ENCODE measurements at places on chromosomes 7 and 10.

GRCh38 chr7:128855559-128855958 is 7.1 kb upstream of the ATP6V1F start:
- no peak for DNase-seq

DNA sequence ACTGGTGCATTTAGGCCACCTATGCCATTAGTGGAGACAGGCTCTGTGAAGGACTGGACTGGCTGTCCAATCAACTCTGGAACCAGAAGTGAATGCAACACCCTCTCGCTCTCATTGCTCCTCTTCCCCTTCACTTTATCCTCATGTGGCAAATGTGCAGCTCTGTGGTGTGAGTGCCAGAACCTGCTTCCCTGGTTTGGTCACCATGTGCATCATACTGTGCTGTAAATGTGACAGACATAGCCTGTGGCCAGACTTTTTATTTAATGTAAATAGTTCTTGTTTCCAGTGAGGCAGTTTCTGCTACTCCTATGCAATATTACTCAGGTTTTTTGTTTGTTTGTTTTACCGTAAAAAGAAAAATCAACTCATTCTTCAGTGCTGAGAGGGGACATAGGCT is 73.0 kb upstream of the PPP1R9A start:
- no peak for DNase-seq

GRCh38 chr10:76342996-76343395 is 911.6 kb downstream of the LRMDA start:
- DNase-seq = no peak

- DNase-seq = no peak
Observed at GRCh38 chr10:124935946-124936345, 6.0 kb upstream of the ZRANB1 start.

DNA sequence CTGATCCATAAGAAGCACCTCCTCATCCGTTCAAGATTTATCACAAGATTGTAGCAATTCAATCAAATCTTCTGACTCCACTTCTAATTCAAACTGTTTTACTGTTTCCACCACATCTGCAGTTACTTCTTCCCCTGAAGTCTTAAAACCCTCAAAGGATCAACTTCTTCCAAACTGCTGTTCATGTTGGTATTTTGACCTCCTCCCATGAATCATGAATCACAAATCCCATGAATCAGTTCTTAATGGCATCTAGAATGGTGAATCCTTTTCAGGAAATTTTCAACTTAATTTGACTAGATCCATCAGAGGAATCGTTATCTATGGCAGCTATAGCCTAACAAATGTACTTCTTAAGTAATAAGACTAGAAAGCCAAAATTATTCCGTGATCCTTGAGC is 122.3 kb downstream of the IMMP2L start:
- DNase-seq = no peak

- no peak for DNase-seq
Observed at GRCh38 chr7:148688526-148688925, 10.2 kb upstream of the CUL1 start.

- no peak for DNase-seq
Observed at GRCh38 chr10:3886191-3886590, 101.2 kb upstream of the KLF6 start.
